ENCODE measurements at places on chromosomes 11 and 22.
A peak's percentile ranks its signal among the peaks of the same experiment; 100 is the strongest.

- no peak for DNase-seq
Observed at GRCh38 chr11:16412525-16413172, 56.3 kb upstream of the SOX6 start.

- no peak for DNase-seq
Observed at GRCh38 chr22:20967697-20968211, 699 bp downstream of the AIFM3 start.

GRCh38 chr11:17457396-17458173, 19.1 kb downstream of the ABCC8 start:
- DNase-seq: no peak

DNA sequence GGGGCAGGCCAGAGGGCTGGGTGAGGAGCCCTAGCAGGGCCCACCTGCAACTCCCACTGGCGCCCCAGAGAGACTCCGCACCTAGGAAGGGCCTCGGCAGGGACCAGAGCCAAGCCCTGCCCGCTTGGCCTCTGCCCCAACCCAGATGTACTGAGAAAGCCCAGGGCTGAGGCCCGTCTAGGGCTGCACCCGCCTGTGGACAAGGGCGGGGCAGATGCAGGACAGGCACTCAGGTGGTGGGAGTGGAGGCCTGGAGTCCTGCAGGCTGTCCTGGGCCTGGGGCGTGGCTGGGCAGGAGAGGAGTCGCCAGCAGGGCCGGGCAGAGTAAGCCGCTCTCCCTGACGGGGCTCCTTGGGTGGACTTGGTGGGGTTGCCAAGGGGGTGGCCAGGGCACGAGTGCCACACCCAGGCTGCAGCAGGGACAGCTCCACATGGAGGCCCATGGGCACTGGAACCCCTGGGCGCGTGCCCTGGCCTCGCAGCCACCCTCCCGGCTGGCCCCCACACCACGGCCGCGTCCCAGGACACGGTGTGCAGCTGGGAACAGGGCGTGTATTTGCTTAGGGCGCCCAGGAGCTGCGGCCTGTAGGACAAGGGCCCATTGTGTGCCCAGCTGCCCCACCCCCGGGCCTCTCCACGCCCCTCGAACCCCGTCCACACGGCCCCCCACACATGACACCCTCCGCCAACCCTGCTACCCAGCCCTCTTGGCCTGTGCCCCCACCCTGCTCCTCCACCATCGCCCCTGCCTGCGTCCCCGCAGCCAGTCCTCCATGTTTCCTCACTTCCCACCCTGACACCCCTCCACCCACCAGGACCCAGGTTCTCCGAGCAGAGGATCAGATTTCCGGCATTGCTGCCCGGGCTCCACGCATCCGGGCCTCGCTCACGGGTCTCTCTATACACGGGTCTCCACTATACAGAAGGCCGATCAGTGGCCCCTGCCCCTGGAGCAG, 11.3 kb upstream of the PIM3 start:
- DNase-seq: no peak

DNA sequence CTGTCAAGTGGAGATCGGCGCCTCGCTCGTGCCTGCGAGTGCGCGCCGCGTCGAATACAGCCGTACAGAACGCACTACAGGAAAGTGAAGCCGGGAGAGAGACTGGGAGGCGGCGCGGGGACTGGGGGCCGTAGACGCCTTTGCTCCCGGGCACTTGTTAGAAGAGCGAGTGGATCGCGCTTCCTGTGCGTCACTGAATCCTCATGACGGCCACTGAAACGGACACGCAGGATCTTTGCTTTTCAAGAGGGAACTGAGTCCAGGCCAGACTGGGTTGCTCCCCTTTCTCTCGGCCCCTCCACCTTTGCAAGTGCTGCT, 314 bp downstream of the RIC8A start:
- DNase-seq: peak; percentile 32

GRCh38 chr22:43923191-43923590, 414 bp upstream of the PNPLA3 start:
- peak; percentile 26 for DNase-seq

Data from SK-MEL-5 (cell line).